ENCODE measurements at places on chromosomes 4 and X. TPM values are rescaled to one million over a fixed set of nuclear protein-coding genes. Genes with fewer than 3 reads are reported as not detected.

DNA sequence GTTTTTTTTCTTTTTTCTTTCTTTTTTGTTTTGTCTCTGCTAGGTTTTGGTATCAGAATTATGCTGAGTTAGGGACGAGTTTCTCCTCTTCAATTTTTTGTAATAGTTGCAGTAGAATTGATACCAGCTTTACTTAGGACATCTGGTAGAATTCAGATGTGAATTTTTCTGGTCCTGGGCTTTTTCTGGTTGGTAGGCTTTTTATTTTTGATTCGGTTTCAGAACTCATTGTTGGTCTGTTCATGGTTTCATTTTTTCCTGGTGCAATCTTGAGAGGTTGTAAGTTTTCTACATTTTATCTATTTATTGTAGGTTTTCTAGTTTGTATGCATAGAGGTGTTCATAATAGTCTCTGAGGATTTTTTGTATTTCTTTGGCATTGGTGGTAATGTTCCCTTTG is 498.1 kb upstream of the CPEB2 start:
- no peak for DNase-seq

DNA sequence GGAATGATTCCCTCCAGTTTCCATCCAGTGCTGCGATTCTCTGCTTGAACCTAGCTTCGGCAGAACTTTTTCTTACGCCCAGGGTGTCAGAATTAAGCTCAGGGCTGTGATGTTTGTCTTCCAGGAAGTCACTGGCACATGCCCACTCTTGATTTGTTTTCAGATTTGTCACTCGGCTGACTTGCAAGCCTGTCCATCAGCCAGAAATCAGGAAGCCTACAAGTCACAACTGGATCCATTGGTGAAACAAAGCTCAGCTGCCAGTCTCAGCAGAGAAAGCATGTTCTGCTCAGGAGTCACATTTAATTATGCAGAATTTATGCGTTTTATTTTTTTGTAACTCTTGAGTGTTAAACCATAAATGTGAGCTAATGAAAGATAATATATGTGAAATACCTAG is 38.2 kb upstream of the PNPLA4 start:
- no peak for DNase-seq

GRCh38 chr4:39713691-39714090 is 15.8 kb downstream of the UBE2K start:
- DNase-seq, result no peak

- DNase-seq, result no peak
Observed at GRCh38 chr4:18440527-18441202, 419.1 kb upstream of the LCORL start.

DNA sequence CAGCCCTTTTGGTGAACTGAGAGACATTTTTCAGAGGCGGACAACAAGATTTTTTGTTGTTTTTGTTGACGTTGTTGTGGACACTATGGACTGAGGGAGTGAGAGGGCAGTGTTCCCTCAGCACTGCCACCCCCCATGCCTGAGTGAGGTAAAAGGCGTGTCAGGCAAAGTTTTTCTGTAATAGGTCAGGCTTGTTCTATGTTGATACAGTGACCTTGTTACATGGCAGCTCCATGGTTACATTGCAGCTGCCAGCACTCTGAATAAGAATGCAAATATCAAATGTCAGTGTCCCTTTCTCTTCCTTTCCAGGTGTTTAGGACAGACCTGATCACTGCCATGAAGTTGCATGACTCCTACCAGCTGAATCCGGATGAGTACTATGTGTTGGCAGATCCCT is 36.6 kb downstream of the JADE1 start:
- DNase-seq, result no peak

DNA sequence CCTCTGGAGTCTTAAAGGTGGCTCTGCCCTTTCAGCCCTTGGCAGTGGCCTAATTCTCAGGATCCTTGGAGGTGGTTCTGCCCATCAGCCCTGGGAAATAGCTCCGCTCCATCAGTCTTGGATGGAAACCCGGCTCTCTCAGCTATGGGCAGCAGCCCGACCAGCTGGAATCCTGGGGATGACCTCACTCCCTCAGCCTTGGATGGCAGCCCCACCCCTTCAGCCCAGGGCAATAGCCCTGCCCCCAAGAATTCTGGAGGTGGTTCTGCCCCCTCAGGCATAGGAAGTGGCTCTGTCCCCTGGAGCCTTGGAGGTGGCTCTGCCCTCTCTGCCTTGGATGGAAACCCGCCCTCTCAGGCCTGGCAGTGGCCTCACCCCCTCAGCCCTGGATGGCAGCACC is 127.7 kb downstream of the RBMX2 start:
- DNase-seq, result no peak

DNA sequence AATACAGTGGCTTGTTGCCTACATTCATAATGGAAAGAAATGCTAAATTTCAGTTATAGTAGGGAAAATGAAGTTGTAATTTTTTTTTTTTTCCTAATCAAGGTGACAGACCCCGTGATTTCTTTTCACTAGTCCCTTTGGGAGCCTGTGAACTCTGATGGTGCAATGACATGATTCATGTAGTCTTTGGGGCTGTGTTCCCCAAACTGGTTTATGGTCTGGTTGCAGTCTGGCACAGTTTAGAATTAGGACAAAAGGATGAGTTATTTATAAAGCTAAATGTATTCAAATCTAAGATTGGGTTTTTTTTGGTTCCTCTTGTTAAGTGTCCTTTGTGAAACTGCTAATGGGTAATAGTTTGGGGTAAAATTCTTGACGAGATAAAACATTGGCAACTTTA is 66.0 kb downstream of the REPS2 start:
- DNase-seq, result no peak

DNA sequence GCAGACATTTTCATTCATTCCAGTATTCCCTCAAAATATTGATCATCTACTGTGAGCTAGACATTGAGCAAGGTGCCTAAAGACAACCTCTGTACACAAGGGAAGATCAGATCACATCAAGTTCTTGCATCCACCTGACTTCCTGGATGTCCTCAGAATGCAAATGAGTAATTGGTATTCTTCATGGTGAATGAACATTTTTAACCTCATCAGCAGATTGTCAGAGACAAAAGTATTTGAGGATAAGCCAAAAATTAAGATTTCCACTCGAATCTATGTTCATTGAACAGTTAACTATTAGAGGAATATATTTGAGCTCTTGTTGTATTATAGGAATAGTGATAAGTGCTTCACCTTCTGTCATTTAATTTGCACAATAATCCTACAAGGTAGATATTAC is 1.3 kb downstream of the SMARCAD1 start:
- DNase-seq, result no peak

DNA sequence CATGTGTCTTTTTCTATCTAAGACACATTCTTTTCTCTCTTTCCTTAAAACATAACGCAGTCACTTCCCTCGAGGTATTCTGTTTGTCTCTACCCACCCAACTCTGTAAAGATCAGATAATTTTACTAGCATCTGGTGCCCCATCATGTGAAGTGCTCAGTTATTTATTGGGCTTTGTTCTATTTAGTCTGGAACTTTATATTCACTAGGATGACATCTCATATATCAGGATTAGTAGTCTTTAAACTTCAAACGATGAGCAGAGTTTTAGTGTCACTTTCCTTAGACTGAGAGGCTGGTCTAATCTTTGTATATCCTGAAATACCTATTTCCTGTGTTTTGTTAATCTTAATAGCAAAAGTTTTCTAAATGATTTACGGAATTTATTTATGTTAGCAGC is 445.5 kb upstream of the NDST3 start:
- DNase-seq, result no peak

- DNase-seq, result no peak
Observed at GRCh38 chrX:70970482-70970995, 39.6 kb upstream of the SLC7A3 start.

DNA sequence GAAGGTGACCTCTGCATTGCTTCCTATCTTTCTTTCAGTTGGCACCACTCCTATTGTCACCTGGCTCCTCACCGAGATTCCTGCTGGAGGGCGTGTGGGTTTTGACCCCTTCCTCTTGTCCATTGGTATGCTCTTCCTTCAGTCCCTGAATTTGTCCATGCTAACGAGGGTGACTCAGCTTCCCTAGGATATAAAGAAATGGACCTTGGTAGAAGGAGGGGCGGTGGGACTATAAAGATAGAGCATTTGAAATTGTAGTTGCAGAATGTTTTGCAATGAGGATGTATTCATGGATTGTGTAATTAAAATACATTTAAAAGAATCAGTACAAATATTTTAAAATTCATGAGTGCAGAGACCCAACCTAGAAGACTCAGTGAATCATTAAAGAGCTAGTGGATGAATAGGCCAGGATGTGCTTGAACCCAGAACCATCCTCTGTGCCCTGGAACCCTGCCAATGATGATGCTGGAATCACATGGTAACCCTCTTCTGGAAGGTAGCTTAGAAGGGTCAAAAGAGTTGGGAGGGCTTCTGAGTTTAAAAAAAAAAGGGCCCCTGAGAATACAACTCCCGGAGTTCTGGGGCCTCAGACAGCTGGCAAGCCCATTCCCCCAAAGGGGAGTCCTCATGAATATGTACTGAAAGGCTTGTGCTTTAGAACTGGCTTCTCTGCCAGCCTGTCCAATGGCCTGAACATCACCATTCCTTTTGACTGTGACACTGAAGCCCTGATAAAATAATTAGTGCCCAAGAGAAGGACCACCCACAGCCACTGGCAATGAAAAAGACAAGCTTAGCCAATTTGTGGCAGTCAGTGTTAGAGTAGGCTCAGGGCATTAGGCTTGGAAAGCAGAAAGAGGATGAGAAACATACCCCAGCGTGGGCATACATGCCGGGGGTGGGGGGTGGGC is 8.0 kb downstream of the XPNPEP2 start:
- DNase-seq, result no peak

DNA sequence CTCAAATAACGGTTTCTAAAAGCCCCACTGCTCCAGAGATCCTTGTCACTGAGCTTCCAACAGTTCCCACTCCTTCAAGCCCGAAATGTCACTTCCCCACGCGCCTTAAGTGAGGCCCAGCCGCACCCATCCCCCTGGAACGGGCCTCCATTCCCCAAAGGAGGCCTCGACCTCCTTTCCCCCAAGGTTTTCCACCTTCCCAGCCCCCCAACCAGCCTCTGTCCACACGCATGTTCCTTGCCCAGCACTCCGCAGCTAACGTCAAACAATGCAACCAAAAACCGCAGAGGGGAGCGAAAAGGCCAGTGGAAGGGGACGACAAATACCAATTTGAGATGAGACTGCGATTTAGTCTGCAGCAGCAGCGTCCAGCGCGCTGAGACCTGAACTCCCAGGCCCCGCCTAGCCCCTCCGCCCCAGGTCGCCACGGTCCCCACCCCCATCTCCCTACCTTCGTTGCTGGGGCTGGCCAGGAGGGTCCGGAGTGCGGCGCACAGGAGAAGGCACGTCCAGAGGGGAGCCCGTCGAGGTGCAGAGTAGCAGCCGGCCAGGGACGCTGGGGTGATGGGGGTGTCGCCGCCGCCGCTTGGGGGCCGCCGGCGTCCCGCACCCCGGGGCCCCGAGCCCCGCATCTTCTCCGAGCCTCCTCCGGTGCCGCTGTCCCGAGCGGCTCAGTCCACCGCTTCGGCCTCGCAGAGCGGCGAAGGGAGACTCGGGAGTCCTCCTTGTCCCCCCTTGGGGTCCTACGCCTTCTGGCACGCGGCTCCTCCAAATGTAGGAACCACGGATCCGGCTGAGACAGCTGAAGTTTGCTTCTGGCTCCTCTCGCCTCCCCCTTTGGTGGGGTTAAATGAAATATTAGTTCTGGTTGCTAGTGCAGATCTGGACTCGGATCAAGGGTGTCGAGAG is 924 bp downstream of the EPHA5 start:
- no peak for DNase-seq

DNA sequence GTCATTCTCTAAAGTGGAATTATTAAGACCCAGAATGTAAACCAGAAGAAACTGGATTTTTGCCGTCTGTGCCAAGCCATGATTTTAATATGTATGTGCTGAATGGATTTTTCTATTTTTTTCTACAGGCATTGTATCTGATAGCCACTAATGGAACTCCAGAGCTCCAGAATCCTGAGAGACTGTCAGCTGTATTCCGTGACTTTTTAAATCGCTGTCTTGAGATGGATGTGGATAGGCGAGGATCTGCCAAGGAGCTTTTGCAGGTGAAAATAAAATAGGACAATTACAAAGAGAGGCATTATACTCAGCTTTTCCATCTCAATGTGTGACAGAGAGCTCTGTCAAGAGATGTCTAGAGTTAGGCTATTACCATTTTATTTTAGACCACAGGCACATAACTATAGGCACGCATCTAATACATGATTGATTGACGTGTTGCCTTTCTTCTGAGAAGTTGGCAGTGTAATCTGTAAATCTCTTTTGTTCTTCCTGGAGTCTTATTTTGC is 53.9 kb downstream of the CAPN6 start:
- no peak for DNase-seq

DNA sequence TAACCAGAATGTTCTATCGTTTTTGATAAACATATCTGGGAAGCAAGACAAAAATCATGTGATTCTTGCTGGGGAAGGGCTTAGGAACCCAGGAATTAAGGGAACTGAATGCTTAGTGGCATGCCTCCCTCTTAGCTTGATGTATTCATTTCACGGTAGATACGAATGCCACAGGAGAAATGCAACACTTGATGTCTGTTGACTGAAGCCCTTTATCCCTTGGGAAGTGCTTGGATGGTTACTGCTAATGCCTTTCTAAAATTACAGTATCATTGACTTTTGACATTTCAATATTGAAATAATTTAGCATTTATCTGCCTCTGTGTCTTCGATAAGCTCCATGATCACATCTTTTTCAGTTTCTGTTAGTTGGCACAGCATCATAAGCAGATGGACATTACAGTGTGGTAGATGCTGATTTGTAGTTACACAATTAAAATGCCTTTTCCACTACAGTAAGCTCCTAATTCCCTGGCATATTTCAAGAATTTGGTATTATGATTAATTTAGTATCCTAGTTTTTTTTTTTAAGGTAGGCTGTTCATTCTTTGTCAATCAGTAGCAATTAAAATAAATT is 226.7 kb downstream of the ARHGAP10 start:
- no peak for DNase-seq

- no peak for DNase-seq
Observed at GRCh38 chrX:102652031-102652688, 877 bp downstream of the GPRASP1 start.

DNA sequence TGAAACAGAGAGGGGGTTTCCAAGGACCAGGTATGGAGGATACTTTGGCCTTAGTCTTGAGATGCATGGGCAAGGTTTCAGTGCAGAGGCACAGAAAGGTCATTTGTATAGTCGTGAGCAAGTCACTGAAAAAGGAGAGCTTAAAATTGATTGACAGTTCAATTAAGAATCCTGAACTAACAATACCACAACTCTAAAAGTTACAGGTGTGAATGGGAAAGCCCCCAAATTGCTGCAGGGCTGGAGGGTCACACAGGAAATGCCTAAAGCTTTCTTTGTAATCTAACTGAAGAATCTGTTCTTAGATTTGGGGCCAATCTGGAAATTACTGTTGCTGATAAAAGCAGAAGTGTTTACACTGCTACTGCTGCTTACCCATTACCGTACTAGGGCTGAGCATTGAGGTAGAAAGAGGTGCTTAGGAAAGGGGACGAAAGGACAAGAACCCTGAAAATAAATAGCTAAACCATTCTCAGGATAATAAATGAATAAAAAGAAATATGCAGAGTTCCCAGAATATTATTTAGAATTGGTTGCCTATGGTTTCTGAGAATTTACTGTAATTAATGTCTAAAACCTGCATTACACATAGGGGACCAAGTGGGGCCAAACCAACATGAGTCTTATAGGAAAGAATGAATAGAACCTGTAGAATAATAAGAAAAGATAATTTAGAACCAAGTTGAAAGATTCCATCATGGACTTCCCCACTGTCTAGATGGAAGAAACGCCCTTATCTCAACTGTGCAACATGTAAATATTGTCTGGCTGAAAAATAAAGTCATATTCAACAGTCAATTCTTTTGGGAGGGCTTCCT is 91.9 kb upstream of the PPP1R2C start:
- peak; percentile 72 for DNase-seq

RHOXF1 gene
- polyA plus RNA-seq, result not detected

TMSB15C gene
- polyA plus RNA-seq, result 0.37 TPM

TMPRSS11F gene
- not detected for polyA plus RNA-seq

LAS1L gene
- polyA plus RNA-seq, result 93.6 TPM

Measured in GM12878 (cell line).